ENCODE measurements at places on chromosomes 2 and 18.

- DNase-seq = no peak
Observed at GRCh38 chr2:30792521-30792920, 14.7 kb downstream of the CAPN13 start.

GRCh38 chr18:58805467-58806187, 59.0 kb upstream of the ZNF532 start:
- DNase-seq = no peak

- DNase-seq = no peak
Observed at GRCh38 chr2:143261986-143262385, 132.8 kb downstream of the ARHGAP15 start.

- DNase-seq = no peak
Observed at GRCh38 chr2:19839438-19839837, 62.3 kb downstream of the TTC32 start.

GRCh38 chr2:218806346-218806978, 24.5 kb downstream of the CYP27A1 start:
- DNase-seq = no peak

DNA sequence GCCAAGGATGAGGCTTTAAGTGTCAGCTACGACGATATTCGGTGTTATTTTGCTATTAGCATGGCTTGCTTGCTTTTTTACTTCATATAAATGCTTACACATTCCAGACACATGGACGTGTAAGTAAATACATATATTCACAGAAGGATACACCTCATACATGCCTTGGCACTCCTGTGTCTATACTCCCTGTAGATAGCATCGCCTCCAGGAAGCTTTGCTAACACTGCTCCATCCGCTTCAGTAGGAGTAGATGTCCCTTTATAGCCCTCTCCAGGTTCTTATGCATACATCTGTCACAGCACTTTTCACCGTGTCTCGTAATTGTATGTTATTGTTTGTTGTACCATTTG, 27.5 kb upstream of the KCTD1 start:
- DNase-seq = no peak

DNA sequence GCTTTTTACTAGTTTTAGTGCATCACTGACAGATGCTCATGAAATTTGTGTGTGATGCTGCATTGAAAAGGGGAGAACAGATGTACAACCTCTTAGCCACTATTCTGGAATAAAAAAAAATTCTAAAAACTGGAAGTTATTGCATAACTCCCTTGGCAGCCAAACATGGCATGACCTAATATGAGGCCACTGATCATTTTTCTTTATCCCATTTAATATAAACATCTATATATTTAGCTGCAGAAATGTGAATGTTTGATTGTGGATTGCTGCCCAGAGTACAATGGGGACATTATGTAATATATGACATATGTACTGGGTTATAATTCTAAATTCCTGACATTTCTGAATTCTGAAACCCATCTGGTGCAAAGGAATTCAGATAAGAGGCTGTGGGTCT, 86.5 kb downstream of the CDCA7 start:
- DNase-seq = no peak

DNA sequence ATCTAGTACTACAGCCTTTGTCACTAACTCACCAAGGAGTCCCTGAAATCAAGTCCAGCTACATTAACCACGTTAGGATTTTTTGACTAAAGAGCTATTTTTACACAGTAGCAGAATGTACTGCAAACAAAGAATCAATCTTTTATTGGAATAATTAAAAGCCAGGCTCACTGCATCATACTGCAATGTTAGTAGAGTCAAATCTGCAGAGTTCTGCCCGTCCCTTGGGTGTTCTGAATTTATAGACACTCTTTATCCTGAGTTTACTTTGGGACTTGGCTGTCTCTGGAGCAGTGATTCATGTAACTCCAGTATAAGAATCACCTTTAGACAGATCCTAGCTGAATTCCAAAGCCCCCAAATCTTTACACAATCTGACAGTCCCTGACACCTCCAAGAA, 127.9 kb upstream of the THSD7B start:
- no peak for DNase-seq

- DNase-seq = no peak
Observed at GRCh38 chr2:109676346-109676902, 62.3 kb downstream of the SOWAHC start.

All from naive thymus-derived CD8-positive, alpha-beta T cell (primary cell).